Uterine smooth muscle cell (primary cell): ENCODE measurements at places on chromosomes 1 and 21. TPM values are rescaled to one million over a fixed set of nuclear protein-coding genes. Genes with fewer than 3 reads are reported as not detected.

The LRRC38 gene
- total RNA-seq = 0.50 TPM in 1 of 2 replicates, not detected in the other

The OR2T35 gene
- not detected in 2 replicates for total RNA-seq

The DYNLT5 gene
- total RNA-seq = 1.5 and 2.7 TPM in 2 replicates

The OLFML2B gene
- 4.9 and 7.0 TPM in 2 replicates for total RNA-seq

The SPRR2G gene
- not detected in 2 replicates for total RNA-seq
